ENCODE measurements at places on chromosomes 3 and 15.

GRCh38 chr3:112980080-112980479, 5.2 kb upstream of the CD200R1 start:
- no peak for DNase-seq

DNA sequence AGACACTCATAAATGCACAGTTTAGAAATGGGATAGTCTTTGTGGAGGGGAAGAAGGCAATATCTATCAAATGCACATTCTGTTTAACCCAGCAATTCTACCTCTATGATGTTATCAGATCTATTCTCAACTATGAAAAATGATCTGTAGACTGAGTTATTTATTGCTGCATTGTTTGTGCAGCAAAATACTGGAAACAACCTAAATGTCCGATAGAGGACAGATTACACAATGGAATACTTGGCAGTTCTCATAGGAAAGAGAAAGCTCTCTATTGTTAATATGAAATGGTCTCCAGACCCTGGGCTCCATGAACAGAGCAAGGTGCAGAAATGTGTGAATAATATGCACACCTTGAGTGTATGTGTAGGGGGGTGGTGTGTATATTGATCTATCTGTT, 49.0 kb upstream of the SELENOK start:
- no peak for DNase-seq

GRCh38 chr15:96070636-96071035, 259.9 kb upstream of the NR2F2 start:
- DNase-seq, result no peak

DNA sequence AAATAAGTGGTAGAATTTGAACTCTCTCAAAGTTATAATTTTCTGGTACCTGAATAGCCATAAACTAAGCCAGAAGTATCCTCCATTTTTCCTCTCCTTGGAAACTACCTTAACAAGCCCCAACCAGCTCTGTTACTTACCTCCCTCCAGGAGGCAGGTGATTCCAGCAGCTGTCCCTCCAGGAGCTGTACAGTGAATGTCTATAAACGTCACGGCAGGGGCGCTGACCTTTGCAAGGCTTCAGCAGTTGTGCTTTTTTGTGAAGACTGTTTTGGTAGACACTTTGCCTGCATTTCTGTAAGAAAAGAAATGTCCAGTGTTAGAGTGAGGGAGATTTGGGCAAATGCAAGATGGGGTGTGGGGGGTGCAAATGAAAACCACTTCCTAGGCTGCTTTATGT, 67.2 kb downstream of the LEO1 start:
- no peak for DNase-seq

GRCh38 chr3:144868506-144868905, 896.9 kb downstream of the DIPK2A start:
- no peak for DNase-seq

DNA sequence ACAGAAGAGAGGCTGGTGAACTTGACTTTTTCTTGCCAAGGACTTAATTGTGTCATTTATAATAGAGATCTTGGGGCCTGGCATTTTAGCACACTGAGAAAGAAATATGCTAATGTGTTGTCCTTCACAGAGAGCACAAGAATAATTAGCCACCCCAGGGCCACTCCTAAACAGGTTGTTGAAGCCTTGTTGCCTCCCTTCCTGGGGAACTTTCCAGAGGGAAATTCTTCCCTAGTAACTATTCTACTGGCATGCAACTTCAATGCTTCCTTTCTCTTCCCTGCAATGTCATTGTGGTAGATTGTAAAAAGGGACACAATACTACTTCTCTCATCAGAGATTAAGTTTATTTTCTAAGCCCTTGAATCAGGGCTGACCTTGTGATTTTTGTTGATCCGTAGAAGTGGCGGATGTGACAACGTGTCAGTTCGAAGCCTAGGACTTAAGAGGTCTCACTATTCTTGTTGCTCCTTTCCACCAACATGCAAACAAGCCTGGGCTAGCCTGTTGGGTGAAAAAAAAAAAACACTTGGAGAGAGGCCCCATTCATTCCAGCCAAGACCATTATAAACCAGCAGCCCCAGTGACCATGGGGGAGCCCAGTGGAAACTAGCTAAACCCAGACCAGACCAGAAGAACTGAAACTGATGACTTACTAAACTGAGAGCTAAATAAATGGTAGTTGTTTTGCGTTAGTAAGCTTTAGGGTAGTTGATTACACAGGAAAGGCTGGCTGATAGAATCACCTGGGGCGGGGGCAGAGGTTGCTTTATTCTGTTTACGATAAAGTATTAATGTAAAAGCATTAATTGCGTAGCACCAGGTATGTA, 287.2 kb downstream of the SHQ1 start:
- DNase-seq, result no peak

DNA sequence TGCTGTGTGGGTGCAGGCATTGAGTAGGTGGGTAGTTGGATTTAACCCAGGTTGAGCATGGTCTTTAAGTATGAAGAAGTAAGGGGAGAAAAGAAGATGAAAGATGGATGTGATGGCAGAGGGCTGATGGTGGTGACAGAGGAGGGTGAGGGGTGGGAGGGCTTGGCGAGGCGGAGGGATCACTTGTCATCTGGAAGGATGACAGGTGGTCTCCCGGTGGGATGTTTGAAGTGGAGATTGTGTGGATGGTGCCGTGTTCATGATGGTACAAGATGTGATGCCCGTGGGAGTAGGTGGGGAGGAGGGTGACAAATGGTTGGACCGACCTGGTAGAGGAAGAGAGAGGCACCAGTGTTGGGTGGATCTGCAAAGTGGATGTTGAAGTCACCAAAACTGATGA, 208.8 kb downstream of the RPLP1 start:
- DNase-seq, result no peak

DNA sequence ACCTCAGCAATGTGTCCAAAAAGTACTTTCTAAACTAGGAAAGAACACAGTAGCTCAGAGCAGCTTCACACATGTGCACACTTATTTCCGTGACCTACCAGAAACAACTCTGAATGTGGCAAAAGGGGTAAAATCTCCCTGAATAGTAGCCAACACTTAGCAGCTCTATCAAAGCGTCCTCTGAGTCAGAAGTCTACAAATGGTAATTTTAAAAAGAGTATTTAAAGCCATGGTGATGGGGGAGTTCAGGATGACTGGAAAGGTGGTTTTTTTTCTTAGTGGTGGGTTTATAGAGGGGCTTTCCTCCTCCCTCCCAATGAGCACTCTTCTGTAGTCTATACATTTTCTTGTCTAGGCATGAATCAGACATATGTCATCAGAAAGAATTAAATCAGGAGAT, 223.8 kb upstream of the PRICKLE2 start:
- no peak for DNase-seq

GRCh38 chr3:129441782-129442181, 1.8 kb downstream of the IFT122 start:
- no peak for DNase-seq

DNA sequence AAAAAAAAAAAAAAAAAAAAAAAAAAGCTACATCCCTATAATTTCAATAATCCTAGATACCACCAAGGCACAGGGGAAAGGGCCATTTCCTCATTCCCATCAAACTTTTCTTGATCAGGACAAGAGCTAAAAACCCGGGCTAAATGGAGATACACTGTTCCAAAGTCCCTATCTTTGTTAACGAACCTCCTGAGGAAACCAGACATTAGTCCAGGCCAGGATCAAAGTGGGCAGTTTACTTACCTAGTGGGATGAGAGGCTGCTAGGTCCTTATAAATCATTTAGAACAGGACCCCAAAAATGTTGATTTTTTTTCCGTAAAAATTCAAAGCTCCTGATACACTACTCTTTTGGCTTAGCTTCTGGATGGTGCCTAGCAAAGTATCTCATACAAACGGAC, 35.6 kb downstream of the UBR1 start:
- no peak for DNase-seq

DNA sequence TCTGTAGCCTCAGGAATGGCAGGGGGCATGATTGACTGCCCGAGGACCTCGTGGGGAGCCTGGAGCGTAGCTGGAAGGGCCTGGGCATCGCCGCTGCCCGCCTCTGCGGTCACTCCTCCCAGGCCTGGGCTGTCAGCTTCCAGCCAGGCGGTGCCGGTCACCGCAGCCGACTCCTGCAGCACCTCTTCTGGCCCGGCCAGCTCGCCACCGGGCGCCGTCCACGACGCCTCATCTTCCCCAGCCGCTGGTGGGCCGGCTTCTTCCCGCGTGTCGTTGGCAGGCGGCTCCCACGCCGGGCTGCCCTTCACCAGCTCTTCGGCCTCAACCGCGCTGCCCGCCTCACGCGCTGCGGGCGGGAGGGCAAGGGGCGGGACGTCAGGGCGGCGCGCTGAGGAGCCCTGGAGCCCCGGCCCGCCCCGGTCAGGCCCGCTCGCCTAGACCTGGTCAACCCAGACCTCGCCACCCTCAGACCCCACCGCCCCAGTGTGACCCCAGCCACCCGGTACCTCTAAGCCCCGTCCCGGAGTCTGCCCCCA, 1.0 kb downstream of the CSPG5 start:
- no peak for DNase-seq

- no peak for DNase-seq
Measured at GRCh38 chr3:61158667-61159066, 92.6 kb downstream of the FHIT start.

DNA sequence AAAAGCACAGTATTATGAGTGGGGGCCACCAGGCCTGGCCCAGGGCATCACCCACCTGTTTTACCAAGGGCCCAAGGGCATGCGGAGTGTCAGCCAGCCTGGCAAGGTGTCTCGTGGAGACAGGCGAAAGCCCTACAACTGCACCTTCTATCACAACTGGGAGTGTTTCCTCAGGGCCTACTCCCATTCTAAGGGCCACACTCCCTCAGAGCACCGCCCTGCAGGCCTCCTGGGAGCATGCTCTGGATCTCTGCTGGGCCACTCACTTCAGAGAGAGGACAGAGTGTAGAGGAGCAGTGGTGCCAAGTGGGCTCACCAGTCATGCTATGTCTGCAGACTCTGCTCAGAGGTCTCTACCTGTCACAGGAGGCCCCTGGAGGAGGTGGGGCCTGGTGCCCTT, 21.2 kb upstream of the CLK3 start:
- DNase-seq, result no peak

- DNase-seq, result no peak
Measured at GRCh38 chr15:66744610-66745279, 42.7 kb downstream of the SMAD6 start.

GRCh38 chr3:27568393-27568792, 84.2 kb upstream of the SLC4A7 start:
- DNase-seq, result no peak

- no peak for DNase-seq
Measured at GRCh38 chr15:48641416-48641815, 4.1 kb downstream of the FBN1 start.

- no peak for DNase-seq
Measured at GRCh38 chr15:34223904-34224596, 766 bp upstream of the EMC4 start.

DNA sequence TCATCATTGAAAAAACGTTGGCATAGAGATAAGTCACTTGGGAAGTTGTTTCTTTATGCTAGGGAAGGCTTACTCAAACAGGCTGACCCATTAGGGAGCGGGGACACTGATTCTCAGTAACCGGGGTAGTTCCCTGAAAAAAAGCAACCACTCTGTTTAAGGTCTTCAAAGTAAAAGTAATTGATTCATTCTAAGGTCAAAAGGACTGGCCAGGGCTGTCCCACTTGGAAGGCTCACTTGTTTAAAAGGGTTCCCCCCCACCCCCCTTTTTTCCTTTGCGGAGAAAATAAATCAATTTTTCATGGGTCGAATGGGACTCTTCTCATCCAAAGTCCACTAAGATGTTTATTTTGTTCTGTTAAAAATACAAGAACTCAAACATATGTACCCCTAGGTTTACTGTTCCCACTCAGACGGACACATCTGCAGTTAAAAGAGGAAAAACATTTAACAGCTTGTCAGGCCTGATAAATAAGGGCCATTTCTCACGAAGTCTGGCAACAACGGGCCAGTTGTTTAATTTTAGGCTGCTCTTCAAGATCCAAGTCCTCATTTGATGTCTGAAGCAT, 53.0 kb downstream of the ARHGEF3 start:
- DNase-seq, result no peak

GRCh38 chr15:41011055-41011815, 58.0 kb downstream of the CHAC1 start:
- DNase-seq, result no peak
